ENCODE measurements at places on chromosomes 11 and 22.

DNA sequence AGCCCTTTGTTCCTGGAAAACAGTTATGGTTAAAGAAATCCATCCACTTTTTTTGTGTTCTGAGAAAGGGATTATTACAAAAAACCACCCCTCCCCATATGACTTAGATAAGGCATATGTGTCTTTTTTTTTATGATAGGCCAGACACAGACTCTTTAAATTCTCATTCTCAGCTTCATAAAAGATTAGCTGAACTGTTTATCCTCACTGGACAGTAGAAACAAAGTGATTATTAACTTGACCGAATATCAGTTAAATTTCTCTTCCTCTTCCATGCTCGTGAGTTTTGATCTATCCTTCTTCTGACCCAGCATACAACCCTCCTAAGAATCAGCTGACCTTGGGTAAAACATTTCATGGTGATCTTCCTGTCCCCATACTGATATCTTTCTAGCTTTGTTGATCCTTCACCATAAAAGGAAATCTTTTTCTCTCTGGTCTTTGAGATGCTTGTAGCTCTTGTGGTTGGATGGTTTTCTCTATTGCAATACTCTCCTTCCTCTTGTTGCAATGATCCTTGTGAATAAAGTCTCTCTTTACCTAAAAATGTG lies 26.2 kb downstream of the OR2AG2 start:
- no peak for DNase-seq

DNA sequence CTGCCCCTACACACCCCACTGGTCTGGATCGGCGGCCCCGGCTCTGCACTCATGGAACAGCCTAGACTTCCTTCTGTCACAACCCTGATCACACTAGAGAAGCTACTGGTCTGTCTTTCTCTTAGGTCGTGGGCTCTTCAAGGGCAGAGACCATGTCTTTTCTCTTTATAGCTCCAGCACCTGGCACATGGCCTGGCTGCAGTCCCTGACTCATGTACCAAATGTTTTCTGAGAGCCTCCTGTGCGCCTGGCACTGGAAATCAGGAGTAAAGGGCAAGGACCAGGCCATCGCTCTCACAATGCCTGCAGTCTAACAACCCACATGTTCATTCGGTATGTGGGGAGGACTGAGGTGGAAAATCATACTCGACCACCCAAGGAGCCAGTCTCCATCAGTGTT lies 7.5 kb downstream of the ASCC2 start:
- no peak for DNase-seq

DNA sequence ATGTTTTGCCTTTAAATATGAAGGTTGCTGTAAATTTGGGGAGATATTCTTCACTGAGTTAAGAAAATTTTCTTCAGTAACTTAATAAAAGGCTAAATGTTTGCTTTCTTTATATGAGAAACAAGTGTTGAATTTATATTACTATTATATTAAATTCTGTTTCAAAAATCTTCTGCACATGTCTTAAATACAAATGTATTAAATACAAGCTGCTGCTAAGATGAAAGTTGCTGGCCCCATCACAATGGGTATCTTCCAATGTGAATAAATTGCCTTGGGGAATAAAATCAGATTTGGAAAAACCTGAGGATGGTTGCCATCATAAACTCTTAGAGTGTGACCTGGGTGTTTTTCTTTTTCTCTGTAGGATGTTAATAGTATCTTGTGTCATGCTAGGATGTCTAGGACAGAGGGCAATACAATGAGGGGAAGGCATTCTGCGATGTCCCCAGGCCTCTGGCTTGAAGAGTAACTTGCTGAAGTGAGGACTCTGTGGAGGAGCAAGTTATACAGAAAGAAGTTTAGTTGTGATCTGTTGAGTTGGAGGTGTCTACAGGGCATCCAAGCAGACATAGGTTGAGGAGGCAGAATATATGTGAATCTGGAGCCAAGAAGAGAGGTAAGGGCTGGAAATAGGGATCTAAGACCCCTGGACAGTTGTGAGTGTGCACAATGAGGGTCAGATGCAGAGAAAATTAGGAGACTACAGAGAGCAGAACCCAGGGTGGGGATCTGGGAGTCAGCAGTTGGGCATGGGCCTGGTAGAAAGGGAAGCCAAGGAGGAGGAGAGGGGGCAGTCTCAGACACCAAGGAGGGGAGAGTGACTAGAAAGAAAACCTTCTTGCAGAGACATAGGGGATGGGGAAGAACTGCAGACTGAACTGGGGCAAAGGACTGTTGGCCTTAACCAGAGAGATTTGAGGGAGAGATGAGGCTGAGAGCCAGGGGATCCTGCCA lies 4.8 kb downstream of the IGLL5 start:
- DNase-seq = no peak

DNA sequence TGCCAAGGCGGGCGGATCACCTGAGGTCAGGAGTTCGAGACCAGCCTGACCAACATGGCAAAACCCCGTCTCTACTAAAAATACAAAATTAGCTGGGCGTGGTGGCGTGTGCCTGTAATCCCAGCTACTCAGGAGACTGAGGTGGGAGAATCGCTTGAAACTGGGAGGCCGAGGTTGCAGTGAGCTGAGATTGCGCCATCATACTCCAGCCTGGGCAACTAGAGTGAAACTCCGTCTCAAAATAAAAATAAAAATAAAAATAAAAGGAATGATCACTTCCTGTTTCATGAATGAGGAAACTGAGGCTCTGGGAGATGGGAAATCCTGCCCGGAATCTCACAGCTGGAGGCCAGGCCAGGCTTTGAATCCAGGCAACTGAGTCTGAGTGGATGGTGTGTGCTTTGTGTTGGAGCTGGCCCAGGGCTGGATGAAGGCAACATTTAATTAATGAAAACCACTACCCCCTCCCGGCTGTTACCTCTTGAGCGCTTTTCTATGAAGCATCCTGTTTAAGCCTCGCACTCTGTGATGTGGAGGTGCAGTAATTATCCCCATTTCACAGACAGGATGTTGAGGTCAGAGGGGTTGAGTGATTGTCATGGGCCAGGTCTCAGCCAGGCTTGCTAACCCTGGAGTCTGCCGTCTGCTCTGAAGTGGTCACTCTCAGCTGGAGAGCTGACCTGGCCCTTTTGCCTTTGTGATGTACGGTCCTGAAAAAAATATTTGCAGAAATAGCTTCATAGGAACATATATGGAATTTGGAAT lies 27.8 kb downstream of the LRP5 start:
- no peak for DNase-seq

GRCh38 chr11:829847-830294 lies 2.2 kb downstream of the CRACR2B start:
- DNase-seq = no peak

DNA sequence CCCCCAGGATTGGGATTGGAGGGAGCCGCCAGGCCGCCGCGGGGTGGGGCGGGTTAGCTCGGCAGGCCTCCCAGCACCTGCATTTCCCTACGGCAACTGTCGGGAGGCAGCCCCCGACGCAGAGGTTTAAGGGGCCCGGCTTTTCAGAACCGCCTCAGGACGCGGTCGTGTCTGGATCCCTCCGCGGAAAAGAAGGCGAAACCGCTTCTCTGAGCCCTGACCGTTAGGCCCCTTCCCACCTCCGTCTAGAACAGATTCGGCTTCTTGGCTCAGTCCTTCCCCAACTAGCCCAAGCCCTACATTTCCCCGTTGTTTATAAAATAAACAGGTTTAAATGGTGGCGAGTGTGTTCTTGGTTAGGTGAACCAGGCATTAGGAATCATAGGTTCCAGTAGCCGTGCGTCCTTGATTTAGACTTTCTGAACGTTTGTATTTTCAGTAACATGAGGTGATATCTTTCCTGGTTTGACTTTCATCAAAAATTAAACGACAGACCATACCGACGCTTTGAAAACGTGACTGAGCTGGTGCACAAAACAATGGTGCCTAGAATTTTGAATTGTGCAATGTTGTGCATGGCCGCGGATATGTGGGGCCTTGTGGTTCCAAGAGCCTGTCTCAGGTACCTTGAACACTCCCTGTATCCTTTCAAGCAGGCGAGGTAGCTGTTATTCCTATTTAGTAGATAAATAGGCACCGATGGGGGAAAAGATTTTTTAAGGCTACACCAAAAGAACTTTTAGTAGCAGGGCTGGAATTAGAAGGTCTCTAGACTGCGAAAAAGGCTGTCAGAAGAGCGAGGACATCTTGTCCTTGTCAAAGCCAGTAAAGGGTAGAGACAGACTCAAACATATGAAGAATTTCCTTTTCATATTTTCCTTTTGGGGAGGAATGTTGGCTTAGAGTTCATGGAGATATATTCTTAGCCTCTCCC lies 1.2 kb upstream of the HSPA8 start:
- DNase-seq = no peak

GRCh38 chr11:74449369-74449931 lies 17.9 kb downstream of the KCNE3 start:
- DNase-seq = no peak

GRCh38 chr22:33883561-33883960 lies 36.7 kb downstream of the LARGE1 start:
- DNase-seq = no peak

DNA sequence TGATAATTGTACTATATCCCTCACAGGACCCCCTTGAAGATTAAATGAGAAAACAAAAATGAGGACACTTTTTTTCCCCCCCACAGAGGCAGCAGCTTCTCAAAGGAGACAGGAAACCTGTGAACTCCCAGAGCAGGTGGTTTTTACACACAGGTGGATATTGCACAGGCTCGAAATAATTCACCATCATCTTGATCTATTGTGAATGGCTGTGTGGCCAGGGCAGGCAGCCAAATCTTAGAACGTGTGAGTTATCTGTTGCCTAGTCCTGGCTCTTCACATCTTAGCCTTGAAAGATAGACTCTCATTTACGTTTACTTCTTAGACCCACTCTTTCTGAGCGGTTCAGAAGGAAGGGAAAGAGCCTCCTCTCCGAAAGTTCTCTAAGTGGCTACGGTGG lies 23.5 kb downstream of the PPFIBP2 start:
- no peak for DNase-seq

GRCh38 chr22:39318507-39319283 lies 728 bp downstream of the RPL3 start:
- no peak for DNase-seq

- DNase-seq = no peak
Measured at GRCh38 chr11:119759324-119759723, 30.3 kb upstream of the NECTIN1 start.

- no peak for DNase-seq
Measured at GRCh38 chr11:95318498-95318897, 87.5 kb upstream of the SESN3 start.

DNA sequence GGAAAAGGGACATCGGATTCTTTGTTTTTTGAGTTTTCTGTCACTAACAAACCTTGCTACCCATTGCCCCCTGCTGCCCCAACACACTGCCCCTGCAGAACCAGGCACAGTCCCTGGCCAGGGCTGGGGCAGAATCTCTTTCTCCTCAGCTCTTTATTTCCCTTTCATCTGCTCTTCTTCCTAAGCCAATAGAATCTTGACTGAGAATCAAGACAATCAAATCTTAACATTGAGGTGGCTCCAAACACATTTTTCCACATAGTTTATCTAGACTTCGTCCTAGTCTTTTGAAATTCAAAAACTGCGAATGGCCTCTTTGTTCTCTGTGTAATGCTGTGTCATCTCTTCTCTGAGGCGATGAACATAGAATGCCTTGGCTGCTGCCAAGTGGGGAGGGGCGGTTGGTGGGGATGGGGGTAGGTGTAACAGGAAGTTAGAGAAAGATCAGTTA lies 16.1 kb upstream of the NTM start:
- no peak for DNase-seq

DNA sequence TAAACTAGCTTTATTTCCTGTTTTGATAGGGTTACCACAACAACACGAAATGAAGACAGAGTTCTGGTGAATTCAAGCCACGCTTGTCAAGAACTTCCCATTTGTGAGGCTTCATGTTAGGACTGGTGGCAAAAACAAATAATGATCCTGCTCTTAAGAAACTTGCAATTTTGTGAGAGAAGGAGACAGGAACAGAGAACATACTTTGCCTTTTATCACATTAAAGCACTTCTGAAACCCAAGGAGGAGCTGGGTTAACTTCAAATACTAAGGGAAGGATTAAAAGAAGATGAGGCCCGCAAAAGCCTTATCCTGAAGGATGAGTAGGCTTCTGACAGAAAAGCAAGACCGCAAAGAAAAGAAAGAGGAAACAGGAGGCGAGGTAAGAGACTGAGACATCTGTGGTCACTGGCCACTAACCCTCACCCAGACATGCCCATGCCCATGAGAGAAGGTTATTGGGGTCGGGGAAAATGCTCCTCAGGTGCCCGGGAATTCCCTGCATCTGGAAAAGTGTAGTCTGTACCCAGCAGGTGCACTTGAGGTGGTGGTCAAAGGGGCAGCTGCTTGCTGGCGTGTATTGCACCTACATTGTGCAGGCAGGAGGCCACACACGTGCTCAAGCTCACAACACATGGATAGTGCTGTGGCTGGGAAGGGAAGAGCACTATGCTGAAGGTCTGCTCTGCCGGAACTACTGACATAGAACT lies 50.5 kb downstream of the MAPK1 start:
- DNase-seq = peak; percentile 35

- no peak for DNase-seq
Measured at GRCh38 chr22:20561882-20562281, 54.5 kb downstream of the MED15 start.
